Mononuclear cell (primary cell): ENCODE measurements at places on chromosomes 4 and X. TPM values are rescaled to one million over a fixed set of nuclear protein-coding genes. Genes with fewer than 3 reads are reported as not detected.

IGSF1 gene
- not detected for total RNA-seq

AR gene
- 0.10 TPM for total RNA-seq

BEX2 gene
- 32.5 TPM for total RNA-seq

NUDT10 gene
- total RNA-seq, result 0.31 TPM

GRIA3 gene
- 0.10 TPM for total RNA-seq

LDOC1 gene
- 1.5 TPM for total RNA-seq

CCKAR gene
- not detected for total RNA-seq

CTAG1A gene
- not detected for total RNA-seq

DIPK2B gene
- total RNA-seq, result not detected

FAM184B gene
- total RNA-seq, result under 0.01 TPM
